Stimulated activated CD4-positive, alpha-beta T cell treated with anti-CD3 and anti-CD28 coated beads, Interleukin-15, amount 100 ng/mL, for 1 hour (primary cell): ENCODE measurements at places on chromosomes 5 and 9.

- no peak for DNase-seq
Observed at GRCh38 chr5:19927170-19927569, 60.8 kb downstream of the CDH18 start.

DNA sequence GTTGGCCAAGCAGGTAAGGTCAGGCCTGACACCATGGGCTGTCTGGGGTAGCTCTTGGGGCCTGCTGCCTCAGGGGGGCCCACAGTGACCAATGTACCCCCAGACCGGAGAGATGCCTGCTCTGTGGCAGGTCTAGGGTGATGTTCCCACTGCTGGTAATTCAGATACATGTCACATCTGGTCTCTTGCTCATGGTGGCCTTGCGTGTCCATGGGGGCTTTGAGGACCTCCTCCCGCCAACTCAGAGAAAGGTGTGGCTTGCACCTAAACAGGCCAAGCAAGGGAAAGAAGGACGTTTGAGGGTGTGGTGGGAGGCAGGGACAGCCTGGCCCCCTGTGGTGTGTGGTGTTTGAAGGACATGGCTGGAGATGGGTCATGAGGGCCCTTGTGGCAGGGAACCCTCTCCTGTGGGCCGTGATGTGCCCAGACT lies 75.2 kb downstream of the PHF2 start:
- DNase-seq, result no peak

DNA sequence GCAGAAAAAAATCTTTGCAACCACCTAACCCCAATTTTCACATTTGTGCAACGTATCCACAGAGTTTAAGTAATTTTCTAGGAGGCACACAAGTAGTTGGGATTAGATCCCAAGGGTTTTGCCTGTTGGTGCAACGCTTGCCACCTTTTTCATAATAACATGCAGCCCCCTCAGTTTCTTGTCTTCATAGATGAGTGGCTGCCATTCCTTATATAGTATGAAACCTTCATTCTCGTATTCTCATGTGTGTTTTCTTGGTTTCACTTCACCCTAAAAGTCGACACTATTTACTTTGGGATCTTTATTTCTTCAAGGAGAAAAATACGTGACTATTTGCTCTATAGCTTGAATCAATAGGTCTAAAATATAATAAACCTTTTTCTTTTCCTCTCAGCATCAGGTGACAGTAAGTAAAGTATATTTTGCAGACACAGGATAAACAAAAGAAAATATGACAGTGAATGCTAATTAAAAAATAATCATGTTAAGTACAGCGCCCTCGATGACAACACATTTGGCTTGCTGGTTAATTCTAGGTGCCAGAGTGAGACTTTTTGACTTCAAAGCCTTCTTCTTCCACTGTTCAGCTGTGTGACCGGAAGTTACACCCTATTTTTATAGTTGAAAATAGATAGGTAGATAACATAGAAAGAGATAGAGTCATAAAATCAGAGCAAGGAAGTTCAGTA lies 342.8 kb upstream of the CCNG1 start:
- no peak for DNase-seq

DNA sequence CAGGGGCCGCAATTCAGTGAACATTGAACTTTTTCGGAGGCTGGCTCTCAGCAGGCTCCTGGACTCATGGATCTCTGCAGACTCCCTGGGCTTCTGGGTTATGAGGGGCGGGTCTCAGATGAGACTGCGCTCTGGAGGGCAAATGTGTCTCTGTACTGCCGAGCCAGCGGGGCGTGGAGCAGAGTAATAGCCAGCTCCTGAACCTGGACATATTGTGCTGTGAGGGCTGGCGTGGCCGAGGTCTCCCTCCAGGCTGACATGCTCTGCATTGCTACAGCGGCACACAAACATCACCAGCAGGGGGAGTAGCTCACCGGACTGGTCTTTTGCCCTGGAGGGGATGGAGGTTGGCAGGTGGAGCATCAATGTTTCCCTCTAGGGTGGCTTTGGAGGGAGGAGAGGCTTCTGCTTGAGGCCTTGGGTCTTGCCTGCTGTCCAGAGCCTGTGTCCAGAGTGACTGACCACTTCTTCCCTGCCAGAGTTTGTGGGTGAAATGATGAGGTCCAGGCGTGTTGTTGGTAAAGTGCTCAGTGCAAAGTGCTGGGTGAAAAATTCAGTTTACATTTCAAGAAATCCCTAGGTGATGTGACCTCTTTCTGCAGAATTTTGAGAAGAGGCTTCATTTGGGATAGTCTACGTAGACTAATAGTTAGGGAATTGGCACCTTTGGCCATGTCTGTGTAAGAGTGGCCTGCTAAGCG lies 10.9 kb upstream of the GADD45G start:
- DNase-seq, result peak; percentile 44

- DNase-seq, result no peak
Observed at GRCh38 chr9:3980771-3981170, 319.1 kb downstream of the GLIS3 start.

- DNase-seq, result no peak
Observed at GRCh38 chr5:147901599-147902039, 4.7 kb downstream of the C5orf46 start.

GRCh38 chr5:69167493-69167855 lies 524 bp downstream of the CCNB1 start:
- DNase-seq, result no peak

DNA sequence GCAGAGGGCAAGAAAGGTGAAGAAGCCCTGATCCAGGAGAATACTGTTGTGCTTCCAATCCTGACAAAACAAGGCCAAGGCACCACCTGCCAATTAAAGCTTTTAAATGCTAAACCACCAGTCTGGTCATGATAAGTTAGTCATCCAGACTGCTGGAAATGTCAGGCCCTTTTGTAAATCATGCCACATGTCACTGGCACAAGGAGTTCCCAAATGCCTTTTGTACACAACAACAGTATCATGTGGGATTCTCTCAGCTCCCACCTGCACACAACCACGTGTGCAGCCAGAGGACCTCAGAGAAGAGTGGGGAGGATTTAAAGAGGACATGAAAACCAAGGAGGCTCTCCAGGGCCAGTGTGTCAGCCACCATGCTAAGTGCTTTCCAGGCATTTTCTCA lies 99.3 kb downstream of the CDK5RAP2 start:
- no peak for DNase-seq

DNA sequence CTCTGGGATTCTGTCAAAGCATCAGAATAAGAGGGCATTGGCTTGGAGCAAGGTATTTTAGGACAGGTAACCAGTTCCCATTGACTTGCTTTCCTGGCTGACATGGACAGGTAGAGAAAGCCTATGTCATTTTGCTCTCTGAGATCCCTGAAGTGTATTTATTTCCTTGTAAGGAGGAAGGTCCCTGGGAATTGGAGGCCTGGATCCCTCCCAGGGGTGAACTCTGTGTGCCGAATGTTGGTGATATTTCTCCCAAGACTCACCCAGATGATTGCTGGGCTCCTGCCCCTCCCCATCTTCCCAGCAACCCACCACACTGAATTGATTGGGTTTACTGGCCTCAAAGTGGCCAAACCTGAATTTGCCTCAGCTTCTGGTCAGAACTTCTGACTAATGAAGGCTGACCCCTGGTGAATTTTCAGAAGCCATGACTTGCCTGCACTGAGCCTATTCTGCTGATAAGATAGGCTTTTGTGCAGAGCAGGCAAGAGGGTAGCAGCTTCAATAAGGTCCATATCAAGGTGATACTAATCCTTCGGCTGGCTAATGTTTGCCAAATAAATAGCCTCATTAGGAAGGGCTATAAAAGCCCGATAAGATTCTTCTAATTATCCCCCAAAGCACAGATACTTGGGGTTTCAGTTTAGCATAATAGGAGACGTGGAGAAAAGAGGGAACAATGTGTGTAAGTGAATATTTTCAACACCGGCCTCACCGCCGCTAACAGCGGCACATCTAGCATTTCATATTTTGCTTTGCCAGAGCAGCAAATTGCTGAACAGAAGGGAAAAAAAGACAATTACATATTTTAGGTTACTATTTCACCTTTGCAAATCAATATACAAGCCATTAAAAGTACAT lies 152.9 kb upstream of the PITX1 start:
- DNase-seq, result no peak

- DNase-seq, result no peak
Observed at GRCh38 chr5:179265514-179266290, 79.6 kb downstream of the ADAMTS2 start.

- no peak for DNase-seq
Observed at GRCh38 chr5:68318955-68319705, 103.6 kb downstream of the PIK3R1 start.

GRCh38 chr5:74186356-74187315 lies 453.9 kb downstream of the ENC1 start:
- no peak for DNase-seq

GRCh38 chr5:126189862-126190261 lies 233.3 kb upstream of the GRAMD2B start:
- no peak for DNase-seq

- DNase-seq, result no peak
Observed at GRCh38 chr5:75538211-75538610, 26.5 kb downstream of the POLK start.

DNA sequence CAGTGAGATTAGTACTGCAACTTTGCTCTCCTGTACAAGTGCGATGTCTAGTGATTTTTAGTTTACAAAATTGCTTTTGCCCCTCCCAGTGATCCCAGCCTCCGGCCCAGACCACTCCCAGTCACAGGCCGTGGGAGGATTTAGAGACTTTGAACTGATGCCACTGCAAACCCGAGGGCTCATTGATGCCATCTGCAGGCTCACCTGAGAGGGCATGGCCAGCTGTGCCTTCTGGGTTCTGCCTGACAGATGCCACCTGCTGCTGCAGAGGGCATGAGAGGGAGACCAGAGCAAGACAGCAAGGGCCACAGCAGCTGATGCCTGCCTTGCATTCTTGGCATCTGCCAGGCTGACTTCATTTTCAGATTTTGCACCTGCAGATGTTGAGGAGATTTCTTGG lies 593.8 kb downstream of the CDK5RAP2 start:
- no peak for DNase-seq

DNA sequence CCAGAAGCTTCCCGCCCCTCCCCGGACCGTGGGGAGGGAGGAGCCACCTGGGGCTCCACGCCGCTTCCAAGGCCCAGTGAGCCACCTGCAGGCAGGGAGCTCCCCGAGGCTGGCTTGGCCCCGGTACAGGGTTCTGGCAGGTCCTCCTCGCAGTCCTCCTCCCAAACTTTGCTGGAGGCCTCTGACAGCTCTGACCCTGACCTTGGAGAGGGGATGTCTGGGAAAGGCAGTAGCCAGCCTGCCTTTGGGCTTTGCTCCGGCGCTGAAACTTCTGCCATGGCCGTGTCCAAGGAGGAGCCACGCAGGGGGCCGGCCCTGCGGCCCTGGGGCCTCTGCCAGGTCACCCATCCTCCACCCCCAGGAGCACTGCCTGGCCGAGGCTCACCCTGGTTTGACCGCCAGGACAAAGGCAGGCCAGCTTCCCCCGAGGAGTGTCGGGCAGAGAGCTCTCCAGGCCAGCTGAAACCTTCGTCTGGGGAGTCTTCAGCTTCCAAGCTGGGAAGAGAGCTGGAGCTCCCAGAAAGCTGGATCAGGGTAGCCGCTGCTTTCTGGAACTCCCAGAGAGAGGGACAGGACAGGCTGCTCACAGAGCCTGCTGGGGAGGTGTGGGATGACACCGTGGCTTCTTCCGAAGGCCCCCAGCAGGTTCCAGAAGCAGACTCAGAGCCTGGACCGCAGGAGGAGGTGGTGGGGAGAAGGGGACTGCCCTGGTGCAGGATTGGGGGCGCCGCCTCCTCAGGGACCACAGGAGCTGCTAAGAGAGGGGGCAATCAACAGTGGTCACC lies 9.0 kb upstream of the QSOX2 start:
- no peak for DNase-seq

GRCh38 chr5:116361171-116361967 lies 213.3 kb downstream of the SEMA6A start:
- DNase-seq, result no peak

DNA sequence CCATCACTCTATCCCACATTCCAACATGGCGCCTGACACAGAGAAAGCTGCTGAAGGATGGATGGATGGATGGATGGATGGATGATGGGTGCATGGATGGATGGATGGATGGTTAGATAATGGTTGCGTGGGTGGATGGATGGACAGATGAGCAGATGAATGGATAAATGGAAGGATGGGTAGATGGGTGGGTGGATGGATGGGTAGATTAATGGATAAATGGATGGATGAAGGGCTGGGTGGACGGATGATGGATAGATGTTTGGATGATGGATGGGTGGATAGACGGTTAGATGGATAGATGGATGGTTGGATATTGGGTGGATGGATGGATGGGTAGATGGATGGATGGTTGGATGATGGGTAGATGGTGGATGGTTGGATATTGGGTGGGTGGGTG lies 4.5 kb downstream of the LCN12 start:
- no peak for DNase-seq

- DNase-seq, result no peak
Observed at GRCh38 chr9:79208791-79209396, 362.9 kb upstream of the TLE4 start.

DNA sequence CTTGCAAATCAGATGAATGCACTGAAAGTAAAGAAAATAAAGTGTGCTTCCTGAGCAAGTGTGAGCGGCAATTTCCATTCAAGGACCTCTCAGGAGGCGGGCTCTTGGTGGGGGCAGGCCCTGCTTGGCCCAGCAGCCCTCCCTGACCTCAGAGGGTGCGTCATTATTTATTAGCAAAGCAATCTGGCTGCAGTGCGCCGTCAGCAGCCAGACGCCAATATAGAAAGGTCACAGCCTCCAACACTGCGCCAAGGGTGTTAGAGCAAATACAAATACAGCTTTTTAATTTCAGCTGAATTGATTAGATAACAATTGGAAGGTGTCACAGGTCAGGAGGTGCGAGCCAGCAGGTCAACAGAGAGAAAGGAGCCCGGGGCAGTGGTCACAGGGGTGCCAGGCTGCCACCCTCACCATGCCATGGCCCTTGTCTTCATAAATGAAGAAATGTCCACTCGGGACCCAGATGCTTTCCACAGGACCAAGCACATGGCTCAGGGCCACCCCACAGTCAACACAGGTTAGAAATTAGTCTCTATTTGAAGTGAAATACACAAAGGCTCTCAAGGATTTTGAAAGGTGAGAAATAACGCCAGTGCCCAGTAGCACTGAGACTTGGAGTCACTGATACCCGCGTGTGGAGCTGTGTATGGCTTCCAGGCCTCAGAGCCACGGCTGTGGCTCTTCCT lies 309.8 kb downstream of the IRX2 start:
- no peak for DNase-seq

DNA sequence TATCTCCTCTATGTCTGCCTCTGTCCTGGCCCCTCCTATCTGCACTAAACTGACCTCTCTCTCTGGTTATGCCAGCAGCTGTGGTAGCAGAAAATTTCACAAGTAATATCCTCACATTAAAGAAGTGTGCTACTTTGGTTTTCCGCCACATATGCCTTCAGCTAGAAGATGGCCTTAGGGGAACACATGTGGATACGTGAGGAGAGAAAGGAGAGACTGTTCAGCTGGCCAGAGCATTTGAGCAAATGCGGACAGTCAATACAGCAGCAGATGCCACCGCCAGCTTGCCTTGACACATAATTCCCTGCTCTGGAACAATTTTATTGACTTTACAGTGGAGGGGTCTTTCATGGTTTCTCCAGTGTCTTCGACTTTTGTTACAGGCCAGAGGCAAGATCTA lies 434.6 kb downstream of the TAF11L14 start:
- DNase-seq, result no peak

GRCh38 chr5:76379316-76379715 lies 23.8 kb upstream of the IQGAP2 start:
- DNase-seq, result no peak
